Globus pallidus (tissue), 1 donor: ENCODE measurements at places on chromosomes 6 and 20.

DNA sequence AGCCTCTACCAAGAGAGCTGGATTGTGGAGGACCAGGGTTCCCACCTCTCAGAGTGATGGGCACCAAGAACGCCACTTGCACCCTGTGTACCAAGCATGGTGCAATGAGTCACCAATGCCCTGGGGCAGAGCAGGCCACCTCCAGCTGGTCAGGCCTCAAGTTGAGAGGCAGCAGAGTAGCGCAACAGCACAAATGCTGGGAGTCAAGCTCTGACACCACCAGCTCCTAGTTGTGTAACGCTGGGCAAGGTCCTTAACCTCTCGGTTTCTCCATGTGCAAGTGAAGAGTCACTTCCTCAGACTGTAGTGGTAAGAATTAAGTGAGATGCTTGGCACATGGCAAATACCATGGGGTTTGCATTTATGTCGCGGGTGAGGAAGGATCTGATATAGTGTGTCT is 25.6 kb downstream of the GFOD1 start:
- DNase-seq = no peak

- DNase-seq = no peak
Measured at GRCh38 chr20:48626938-48627736, 200.7 kb downstream of the PREX1 start.

DNA sequence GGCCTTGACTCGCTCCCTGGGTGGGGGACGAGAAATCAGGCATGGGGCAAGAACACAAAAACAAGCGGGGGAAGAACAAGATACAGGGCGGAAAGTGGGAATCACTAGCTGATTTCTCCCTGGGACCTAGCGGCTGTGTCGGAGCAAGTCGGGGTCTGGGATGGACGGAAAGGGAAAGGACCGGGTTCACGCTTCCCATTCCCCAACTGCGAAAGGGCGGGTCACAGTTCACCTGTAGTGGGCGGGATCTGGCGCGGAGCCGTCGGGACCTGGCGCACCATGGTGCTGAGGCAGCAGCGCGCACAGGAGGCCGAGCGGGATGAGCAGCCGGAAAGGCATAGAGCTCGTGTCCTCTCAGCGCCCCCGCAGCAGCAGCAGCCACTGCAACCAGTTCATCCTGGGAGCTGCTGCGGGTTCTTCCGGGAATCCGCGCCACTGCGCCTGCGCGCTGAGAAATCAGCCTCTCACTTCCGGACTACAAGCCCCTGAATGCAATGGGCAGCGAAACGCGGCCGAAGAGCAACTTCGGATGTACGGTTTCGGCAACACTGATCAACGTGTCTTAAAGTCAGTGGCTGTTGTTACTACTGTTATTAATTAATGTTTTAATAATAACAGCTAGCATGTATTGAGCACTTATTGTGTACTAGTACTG is at the start of gene EDEM2:
TSS of gene EDEM2 (minus strand) at position 417 of the 655 bp plus-strand sequence. CDS start at position 339, 78 bp downstream.
- peak; percentile 94 for DNase-seq

- DNase-seq = no peak
Measured at GRCh38 chr20:3661060-3661813, 2.0 kb downstream of the GFRA4 start.

DNA sequence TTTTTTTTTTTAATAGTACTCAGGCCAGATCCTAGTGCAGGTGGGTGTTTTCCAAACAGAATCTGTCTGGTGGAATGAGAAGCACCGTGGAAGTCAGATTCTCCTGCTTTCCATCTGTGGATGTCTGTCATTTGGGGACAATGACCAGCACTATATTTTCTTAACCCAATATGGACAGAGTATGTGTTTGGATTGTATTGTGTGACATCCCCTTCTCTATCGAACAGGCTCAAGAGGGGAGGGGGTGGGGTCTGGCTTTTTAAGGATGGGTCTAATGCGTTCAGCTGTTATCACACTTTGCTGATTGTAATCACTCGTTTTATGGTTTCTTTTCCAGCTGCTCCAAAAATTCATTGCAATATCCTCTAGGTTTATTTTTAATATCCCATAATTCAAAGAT is 197.5 kb upstream of the CEP162 start:
- DNase-seq = no peak

- DNase-seq = no peak
Measured at GRCh38 chr6:27839626-27840475, 72.3 kb downstream of the OR2B2 start.

DNA sequence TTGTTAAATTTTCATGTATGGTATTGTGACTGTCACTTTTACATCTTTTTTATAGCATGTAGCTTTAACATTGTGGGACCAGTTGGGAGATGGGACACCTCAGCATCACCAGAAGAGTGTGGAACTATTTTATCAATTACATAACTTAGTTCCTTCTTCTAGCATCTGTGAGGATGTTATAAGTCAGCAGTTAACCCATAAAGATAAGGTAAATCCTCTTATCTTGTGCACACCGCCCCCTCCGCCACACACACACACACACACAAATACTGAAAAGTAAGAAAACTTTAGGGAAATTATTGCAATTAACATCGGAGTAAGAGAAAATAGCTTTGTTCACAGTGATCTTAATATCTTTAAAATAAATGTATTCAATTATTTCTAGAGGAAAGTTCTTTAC is 60.9 kb downstream of the PGM3 start:
- no peak for DNase-seq

DNA sequence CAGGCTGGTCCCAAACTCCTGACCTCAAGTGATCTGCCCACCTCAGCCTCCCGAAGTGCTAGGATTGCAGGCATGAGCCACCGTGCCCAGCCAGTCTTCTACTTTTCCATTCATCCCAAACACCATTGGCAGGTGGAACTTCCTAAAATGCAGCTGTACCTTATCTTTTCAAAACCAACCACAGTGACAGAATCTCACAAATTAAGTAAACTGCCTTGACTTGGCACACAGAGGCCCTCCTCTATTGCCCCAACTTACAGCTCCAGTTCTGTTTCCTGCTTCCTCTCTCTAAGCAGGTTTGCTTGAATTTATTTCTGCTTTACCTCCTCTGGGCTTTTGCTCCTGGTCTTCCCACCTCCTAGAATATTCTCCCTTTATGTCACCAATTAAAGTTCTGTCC is 7.6 kb downstream of the MYB start:
- DNase-seq = no peak

- no peak for DNase-seq
Measured at GRCh38 chr20:61166324-61166723, 85.7 kb upstream of the CDH4 start.

DNA sequence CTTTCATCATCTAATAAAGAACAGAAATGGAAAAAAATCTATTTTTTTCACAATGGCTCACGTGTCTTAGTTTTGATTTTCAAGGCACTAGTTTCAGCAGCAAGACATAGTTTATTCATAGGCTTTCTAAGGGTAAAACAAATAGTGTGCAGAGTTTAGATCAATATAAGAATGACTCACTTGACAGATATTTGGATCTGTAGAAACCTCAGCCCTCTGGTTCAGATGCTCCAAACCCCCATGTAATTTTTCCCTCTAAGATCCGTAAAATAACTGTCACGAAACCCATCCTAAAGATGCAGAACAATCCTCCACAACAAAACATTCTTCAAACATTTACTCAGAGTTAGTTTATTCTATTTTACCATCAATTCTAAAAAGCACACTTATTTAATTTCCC is 43.4 kb downstream of the IYD start:
- DNase-seq = no peak
